ENCODE measurements at places on chromosomes 7 and 10.
A peak's percentile ranks its signal among the peaks of the same experiment; 100 is the strongest.

- DNase-seq: no peak
Observed at GRCh38 chr10:61283481-61284221, 169.5 kb downstream of the TMEM26 start.

- DNase-seq: no peak
Observed at GRCh38 chr7:2602406-2603043, 29.3 kb upstream of the TTYH3 start.

- DNase-seq: peak; percentile 68
Observed at GRCh38 chr10:4733150-4733842, 92.7 kb upstream of the AKR1E2 start.

DNA sequence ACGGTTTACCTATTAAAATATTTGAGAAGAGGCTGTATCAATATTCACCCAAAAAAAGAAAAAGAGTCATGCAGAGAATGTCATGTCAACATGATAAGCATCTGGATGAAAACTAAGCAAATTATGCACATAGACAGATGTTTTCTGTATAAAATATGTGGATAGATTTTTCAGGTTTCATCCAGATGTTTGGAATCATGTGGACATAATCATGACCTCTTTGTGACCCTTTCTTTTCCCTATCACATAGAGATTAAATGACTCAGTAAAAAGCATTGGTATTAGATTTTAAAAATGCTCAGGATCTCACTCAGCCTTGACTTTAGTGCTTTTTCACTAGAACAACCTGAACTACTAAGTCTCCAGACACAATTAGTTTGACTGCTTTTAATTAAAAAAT is 90.0 kb downstream of the FOXP2 start:
- no peak for DNase-seq

- no peak for DNase-seq
Observed at GRCh38 chr10:95758351-95759025, 2.5 kb downstream of the ENTPD1 start.

DNA sequence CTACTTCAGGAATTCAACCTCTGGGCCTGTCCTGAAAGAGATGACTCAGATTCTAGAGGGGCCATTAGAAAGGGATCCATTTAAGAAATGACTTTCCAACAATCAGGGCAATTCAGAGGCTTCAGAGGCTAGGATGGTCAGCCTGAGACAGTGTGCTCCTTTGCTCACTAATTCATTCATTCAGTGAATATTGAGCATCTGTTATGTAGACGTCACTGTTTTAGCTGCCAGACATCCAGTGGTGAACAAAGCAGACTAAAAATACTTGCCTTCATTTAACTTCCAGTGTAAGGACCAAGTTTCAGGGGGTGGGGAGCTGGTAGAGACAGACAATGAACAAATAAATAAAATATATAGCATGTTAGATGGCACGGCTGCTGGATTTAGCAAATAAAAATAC is 1.6 kb downstream of the KIAA1217 start:
- no peak for DNase-seq

GRCh38 chr10:34811968-34812514 is 3.1 kb downstream of the PARD3 start:
- no peak for DNase-seq

GRCh38 chr7:140327261-140327661 is 71.1 kb downstream of the SLC37A3 start:
- no peak for DNase-seq

DNA sequence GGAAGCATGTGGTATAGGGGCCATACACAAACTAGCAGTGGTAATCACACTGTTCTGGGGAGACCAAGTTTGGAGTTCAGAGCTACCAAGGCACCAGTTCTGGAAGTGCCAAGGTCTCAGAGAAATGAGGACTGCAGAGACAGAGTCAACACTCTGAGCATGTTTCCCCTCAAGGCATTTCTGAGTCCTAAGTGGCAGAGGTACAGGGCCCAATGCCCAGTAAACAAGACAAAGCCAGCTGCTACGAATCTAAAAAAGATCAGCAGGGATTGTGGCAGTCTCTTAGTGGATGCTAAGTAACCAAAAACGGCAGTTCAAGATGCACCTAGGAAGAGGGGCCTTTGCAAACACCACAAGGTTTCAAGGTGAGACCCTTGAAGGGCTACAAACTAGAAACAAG is 271.9 kb downstream of the TNS3 start:
- DNase-seq: no peak

DNA sequence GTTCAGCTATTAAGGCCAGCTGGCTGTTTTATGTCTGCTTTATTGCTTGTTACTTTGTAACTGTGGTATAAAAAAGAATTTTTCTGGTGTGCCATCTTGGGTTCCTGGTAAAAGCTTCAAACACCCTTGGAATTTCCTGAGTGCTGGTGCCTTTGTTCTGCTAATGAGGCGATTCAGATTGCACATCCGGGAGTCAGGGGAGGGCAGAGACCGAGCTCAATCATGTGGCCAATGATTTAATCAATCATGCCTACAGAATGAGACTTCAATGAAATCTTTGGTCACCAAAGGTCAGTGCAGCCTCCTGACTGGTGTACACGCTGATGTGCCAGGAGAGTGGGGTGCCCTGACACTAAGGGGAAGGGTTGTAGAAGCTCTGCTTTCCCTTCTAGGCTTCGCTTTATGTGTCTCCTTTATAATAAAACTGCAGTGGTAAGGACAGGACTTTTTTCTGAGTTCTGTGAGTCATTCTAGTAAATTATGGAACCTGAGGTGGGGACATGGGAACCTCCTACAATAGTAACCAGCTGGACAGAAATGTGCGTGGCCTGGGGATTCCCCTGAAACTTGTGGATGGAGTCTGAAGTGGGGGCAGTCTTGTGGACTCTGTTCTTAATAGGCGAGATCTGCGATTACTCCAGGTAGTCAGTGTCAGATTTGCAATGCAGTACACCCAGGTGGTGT is 69.4 kb upstream of the OGDHL start:
- no peak for DNase-seq

- no peak for DNase-seq
Observed at GRCh38 chr7:83876593-83876992, 227.7 kb upstream of the SEMA3E start.

DNA sequence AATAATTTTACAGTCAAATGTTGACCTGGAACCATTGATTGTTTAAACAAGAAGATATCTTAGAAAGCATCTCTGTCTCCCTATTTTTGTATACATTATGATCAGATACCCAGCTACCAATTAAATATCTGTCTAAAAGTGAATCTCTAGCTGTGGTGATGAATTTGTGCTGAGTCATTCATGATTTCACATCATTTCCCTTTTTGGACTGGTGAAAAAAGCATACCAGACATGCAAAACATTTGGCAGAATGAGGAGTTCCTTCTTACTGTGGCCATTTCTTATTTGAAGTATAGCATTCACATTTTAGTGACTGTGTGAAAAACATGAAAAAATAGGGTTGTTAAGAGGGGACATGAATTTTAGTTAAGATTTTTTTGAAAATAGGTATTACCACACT is 98.0 kb upstream of the GATA3 start:
- DNase-seq: no peak

- DNase-seq: no peak
Observed at GRCh38 chr7:10346032-10346431, 627.6 kb upstream of the PHF14 start.

GRCh38 chr7:101718363-101719122 is 89.4 kb upstream of the MYL10 start:
- DNase-seq: no peak

DNA sequence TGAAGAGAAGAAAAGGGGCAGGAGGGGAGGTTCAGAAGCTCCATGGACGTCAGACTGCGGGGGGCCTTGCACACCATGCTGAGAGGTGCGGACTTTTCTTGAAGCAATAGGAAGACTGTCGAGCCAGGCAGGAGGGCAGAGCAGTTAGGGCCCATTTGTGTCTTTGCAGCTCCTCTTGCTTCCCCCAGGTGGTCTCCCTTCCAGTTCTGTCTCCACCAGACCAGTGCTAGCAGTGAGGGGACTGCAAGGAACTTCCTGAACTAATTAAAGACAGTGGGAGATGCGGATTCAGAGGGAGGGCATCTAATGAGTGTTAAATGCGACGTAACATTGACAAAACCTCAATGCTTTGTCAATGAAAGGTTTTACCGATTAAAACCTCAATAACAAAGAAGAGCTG is 225.4 kb downstream of the USP6NL start:
- DNase-seq: no peak

- DNase-seq: no peak
Observed at GRCh38 chr10:28798428-28798955, 121.2 kb downstream of the BAMBI start.

DNA sequence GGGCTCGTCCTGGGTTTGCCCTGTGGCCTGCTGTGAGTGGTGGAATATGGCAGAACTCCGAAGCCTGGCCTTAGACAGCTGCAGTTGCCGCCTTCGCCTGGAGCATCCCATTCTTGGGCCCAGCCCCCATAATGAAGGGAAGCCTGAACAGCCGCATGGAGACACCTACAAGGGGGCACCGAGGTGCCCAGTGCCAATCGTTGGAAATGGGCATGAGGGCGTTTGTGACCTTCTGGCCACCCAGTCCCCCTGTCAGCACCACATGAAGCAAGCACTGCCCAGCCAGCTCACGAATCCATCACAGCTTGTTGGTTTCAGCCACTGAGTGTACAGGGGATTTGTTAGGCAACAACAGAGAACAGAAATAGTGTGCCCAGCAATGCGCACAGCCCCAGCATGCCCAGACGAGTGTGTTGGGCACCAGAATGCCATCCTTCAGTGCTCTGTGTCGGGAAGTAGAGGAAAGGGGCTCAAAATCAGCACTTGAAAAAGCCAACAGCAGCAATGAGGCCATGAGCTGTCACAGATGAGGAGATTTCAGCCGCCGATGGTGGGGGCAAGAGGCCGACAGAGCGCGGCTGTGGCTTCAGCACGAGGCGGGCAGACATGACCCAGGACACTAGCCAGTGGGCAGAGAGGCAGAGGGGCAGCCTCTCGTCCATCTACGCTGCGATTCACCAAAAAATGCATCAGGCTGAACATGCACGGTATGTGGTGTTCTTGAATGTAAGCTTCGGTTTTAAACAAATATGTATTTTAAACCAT is 91.2 kb downstream of the TNS3 start:
- no peak for DNase-seq
